Vagina (tissue), 2 donors: ENCODE measurements at places on chromosomes 11 and 22.

DNA sequence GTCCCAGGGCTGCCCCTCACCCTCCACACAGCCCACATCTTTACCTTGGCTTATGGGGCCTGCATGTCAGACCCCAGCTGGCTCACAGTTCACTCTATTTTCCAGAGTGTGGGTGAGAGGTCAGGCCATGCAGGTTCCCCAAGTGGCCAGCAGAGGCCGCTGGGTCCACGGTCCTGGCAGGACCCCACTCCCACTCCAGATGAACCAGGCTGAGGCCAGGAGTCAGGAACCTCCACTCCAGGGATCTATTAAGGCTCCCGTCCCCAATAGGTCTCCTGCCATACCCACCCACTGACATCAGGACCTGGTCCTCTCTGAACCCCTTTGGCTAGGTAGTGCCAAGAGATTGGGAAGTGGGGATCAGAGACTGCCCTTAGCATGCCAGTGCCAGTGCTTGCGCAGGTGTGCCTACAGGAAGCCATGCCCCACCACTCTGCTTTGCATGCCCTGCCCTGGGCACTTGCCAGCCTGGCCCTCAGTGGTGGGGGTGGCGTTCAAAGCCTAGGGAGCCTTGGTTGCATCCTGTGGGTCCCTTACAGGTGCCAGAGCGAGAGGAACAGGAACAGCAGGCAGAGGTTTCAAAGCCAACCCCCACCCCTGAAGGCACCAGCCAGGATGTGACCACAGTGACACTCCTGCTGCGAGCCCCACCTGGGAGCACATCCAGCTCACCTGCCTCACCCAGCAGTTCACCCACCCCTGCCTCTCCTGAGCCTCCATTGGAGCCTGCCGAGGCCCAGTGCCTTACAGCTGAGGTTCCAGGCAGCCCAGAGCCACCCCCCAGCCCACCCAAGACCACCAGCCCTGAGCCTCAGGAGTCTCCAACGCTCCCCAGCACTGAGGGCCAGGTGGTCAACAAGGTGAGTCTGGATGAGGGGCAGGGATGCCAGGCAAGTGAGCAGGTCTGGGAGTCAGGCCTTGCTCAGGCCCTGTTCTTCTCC, 8.3 kb downstream of the SMTN start:
- H3K27me3 ChIP-seq = no peaks in the 10 kb centered on the region
- peak overlapping the region; percentile 97 for H3K27ac ChIP-seq
- DNase-seq = no peak
- no peak overlapping the region for H3K4me3 ChIP-seq
- H3K4me1 ChIP-seq = peaks cover 71% of the 10 kb centered on the region

GRCh38 chr11:75302371-75302770, 49.1 kb downstream of the ARRB1 start:
- no peak overlapping the region for H3K4me3 ChIP-seq
- H3K27me3 ChIP-seq = no peaks in the 10 kb centered on the region
- H3K27ac ChIP-seq = no peak overlapping the region
- H3K36me3 ChIP-seq = no peaks in the 10 kb centered on the region
- DNase-seq = no peak

DNA sequence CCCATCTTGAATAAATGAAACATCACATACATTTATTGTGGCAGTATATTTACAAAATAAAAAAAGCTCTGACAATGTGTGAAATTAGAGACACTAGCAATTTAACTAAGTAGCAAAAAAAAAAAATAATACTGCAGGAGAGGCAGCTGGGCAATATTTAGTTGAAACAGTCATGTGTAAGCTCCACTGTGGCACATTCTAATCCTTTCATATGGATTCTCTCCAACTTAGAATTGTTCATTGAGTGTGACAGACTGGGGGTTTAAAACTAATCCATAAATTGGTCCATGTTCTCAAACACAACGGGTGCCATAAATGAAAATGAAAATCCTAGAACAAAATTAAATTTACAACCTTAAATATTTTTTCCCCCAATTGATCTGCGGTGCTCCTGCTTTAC, 302.1 kb downstream of the CADM1 start:
- DNase-seq = no peak
- no peak overlapping the region for H3K4me3 ChIP-seq
- H3K27me3 ChIP-seq = no peaks in the 10 kb centered on the region
- no peaks in the 10 kb centered on the region for H3K36me3 ChIP-seq
- no peaks in the 10 kb centered on the region for H3K4me1 ChIP-seq

DNA sequence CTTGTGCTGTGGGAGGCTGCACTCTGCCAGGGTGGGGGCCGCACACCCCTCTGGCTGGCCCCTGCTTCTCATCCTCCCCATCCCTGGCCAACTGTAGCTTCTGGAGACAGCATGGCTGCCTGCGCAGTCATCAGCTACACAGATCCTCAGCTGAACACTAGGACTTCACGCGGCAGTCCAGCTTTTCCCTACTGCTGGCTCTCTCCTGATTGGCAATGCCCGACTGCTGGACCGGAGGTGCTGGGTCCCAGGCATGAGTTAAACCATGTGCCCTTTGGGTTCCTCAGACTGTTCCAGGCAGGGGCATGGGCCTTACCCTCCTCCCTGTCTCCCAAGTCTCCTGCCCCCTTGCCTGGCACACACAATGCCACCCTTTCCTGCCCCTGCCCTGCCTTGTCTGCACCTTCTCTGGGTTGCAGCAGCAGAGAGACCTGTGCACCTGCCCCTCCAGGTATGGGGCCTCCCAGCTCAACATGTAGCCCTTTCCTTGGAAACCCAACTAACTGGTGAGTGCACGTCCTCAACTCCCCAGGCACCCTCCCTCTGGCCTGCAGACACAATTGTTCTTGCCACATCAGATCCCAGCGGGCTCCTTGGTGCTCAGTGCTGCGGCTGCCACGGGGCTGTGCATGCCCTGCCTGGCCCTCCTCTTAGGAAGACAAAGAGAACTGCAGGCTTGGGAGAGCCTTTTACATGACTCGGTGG, 1039.2 kb downstream of the TBC1D22A start:
- no peak overlapping the region for H3K4me3 ChIP-seq
- peak; percentile 91 for DNase-seq
- H3K27ac ChIP-seq = no peak overlapping the region
- H3K27me3 ChIP-seq = no peaks in the 10 kb centered on the region
- H3K36me3 ChIP-seq = no peaks in the 10 kb centered on the region

- no peak for DNase-seq
- no peaks in the 10 kb centered on the region for H3K36me3 ChIP-seq
- H3K27ac ChIP-seq = no peak overlapping the region
Observed at GRCh38 chr11:21307874-21308273, 638.5 kb downstream of the NELL1 start.

- H3K27me3 ChIP-seq = no peaks in the 10 kb centered on the region
- H3K36me3 ChIP-seq = no peaks in the 10 kb centered on the region
- DNase-seq = no peak
- H3K27ac ChIP-seq = no peak overlapping the region
- no peaks in the 10 kb centered on the region for H3K4me1 ChIP-seq
- H3K4me3 ChIP-seq = no peak overlapping the region
Observed at GRCh38 chr11:85313741-85314140, 313.4 kb downstream of the DLG2 start.

DNA sequence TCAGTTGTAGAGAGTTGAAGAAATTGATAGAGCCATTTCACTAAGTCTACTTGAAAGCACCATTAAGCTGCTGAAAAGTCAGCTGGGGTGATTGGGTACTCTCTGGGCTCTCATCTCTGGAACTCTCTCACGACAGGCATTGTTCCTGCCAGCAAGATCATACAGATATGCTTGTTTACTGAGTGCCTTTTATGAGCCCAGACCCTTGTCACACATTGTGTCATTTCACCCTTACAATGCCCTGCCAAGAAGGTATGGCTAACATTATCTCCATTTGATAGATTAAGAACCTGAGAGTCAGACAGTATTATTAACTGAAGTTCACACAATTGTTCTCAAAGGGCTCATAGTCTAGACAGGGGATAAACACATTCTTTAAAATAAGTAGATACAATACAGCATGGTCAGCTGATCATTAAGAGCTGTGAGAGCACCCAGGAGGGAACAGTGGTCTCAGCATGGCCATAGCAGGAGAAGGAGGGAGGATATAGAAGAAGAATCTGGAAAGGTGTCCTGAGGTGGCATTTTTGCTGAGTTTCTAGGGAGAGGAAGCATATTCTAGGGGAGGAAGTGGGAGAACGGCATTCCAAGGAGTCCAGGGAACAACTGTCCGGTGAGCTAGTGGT, 580.5 kb downstream of the INSC start:
- H3K27me3 ChIP-seq = no peaks in the 10 kb centered on the region
- H3K27ac ChIP-seq = no peak overlapping the region
- no peaks in the 10 kb centered on the region for H3K36me3 ChIP-seq
- peak; percentile 7 for DNase-seq

DNA sequence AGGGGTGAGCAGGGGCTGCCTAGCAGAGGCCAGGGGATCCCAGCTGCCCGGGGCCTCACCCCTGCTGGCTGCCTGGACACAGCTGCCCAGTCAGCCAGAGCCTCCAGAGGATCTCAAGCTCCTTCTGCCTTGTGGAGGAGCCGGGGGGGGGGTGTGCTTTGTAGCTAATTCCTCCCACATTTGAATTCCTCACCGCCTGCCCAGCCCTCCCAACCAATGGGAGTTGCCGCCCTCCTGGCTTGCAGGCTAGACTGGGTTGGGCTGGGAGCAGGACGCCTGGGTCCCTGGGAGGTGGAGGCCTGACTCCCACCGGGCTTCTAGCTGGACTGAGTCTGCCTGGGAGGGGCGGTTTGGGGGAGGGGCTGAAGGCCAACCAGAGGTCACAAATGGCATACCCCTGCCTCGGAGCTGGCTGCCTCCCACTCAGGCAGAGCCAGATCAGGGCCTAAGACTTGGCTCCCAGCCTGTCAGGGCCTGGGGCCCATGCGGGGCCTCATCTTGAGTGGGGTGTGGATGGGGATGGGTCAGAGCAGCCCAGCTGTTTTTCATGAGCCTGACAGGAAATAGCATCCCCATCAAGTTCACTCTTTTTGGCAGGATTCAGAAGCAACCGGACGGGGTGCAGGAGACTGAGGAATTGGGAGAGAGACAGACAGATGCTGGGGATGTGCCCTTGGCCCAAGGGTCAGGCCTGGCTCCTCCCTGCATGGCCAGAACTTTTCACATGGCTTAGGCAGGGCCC, 29.2 kb upstream of the PDE2A start:
- no peaks in the 10 kb centered on the region for H3K27me3 ChIP-seq
- H3K4me3 ChIP-seq = no peak overlapping the region
- no peak for DNase-seq
- H3K36me3 ChIP-seq = no peaks in the 10 kb centered on the region
- peaks cover 40% of the 10 kb centered on the region for H3K4me1 ChIP-seq
- H3K27ac ChIP-seq = peak overlapping the region; percentile 81

- H3K4me1 ChIP-seq = peaks cover under 1% of the 10 kb centered on the region
- H3K27me3 ChIP-seq = no peaks in the 10 kb centered on the region
- H3K27ac ChIP-seq = no peak overlapping the region
- DNase-seq = no peak
Observed at GRCh38 chr22:32706149-32706548, 95.4 kb upstream of the TIMP3 start.

DNA sequence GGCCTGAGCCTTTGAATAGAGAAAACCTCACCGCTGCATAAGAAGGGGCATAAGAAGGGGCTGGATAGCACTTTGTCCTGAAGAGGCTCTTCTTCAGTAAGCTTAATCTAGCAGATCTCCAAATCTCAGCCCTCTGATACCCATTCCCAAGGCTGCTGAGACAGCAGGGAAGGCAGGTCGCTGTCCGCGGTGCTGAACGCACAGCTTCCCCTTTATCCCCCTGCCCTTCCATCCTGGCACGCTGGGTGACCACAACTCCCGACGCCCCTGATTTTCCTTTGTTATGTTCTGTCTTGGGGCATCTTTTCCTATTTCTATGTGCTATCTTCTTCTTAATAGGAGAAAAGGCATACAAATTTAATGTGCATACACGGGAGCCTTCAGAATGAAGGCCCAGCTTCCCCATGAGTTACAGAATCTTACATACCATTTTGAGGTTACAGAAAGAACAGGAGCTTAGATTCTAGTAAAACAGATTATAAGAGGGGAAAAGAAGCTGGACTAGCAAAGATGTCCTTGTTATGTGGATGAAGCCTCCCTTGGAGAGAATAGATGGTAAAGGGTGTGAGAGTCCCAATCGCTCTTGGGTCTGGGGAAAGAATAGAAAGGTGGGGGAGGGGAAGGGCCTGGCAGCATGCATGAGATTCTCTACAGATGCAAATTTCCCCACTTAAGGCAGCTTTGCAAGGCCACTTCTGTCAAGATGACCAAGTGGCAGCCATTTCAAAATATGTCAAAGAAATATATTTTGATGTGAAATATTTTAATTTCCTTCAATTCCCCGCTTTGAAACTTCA, 5.7 kb upstream of the SULT4A1 start:
- H3K4me1 ChIP-seq = no peaks in the 10 kb centered on the region
- DNase-seq = no peak
- no peak overlapping the region for H3K4me3 ChIP-seq
- no peaks in the 10 kb centered on the region for H3K36me3 ChIP-seq

DNA sequence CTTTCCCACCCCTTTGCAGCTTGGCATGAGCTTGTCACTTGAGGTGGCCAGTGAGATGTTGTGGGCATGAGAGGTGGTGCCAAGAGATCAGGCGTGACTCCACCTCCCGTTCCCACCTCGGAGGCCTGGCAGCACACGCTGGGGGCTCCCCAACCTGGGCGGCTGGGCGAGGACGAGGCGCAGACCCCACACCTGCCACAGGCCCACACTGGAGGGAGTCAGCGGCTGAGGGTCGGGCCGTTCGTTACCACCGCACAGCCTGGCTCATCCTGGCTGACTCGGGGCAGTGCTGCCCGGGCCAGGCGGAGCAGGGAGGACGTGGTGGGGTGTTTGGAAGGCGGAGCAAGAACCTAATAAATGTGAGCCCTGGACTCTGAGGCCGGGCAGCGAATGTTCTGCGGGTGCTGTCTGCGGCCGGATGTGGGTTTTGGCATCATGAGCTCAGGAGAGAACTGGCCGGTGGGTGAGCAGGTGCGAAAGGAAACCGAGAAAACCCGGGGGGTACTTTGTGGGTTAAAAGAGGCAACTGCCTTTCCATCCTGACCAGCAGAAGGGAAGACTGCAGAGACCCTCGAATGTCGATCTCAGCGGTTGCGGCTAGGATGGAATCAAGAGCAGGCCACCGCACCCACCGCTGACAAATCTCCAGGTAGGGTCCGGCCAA, 10.2 kb upstream of the IFITM3 start:
- H3K36me3 ChIP-seq = no peaks in the 10 kb centered on the region
- no peak overlapping the region for H3K4me3 ChIP-seq
- H3K27ac ChIP-seq = no peak overlapping the region
- peaks cover 45% of the 10 kb centered on the region for H3K4me1 ChIP-seq
- H3K27me3 ChIP-seq = no peaks in the 10 kb centered on the region

GRCh38 chr11:26583550-26583949, 11.5 kb upstream of the MUC15 start:
- no peak for DNase-seq
- H3K4me1 ChIP-seq = no peaks in the 10 kb centered on the region
- H3K4me3 ChIP-seq = no peak overlapping the region
- H3K27ac ChIP-seq = no peak overlapping the region
- no peaks in the 10 kb centered on the region for H3K36me3 ChIP-seq
- no peaks in the 10 kb centered on the region for H3K27me3 ChIP-seq

DNA sequence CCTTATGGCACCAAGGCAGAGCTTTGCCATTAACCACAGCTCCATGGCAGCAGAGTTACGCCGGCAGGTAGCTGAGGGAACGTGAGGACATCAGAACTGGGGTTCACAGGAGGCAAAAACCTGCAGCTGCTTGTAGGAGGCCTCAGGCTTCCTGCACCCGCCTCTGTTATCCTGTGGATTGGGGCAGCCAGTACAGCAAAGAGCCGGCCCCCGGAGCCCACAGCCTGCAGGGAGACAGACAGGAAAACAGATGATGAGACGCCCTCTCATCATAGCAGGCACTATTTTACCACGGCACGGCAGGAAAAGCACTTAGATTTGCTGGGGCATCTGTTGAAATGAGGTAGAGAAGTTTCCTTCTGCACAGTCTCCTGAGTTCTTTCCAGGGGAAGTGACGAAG, 870.3 kb downstream of the TBC1D22A start:
- DNase-seq = no peak
- H3K4me1 ChIP-seq = no peaks in the 10 kb centered on the region
- H3K4me3 ChIP-seq = no peak overlapping the region
- no peak overlapping the region for H3K27ac ChIP-seq
- H3K27me3 ChIP-seq = no peaks in the 10 kb centered on the region
